ENCODE measurements at places on chromosomes 1 and 21.

- no peak for DNase-seq
Measured at GRCh38 chr21:45788637-45789506, 145.3 kb downstream of the PCBP3 start.

GRCh38 chr1:223844787-223845036 lies 1.0 kb downstream of the TP53BP2 start:
- DNase-seq: no peak

DNA sequence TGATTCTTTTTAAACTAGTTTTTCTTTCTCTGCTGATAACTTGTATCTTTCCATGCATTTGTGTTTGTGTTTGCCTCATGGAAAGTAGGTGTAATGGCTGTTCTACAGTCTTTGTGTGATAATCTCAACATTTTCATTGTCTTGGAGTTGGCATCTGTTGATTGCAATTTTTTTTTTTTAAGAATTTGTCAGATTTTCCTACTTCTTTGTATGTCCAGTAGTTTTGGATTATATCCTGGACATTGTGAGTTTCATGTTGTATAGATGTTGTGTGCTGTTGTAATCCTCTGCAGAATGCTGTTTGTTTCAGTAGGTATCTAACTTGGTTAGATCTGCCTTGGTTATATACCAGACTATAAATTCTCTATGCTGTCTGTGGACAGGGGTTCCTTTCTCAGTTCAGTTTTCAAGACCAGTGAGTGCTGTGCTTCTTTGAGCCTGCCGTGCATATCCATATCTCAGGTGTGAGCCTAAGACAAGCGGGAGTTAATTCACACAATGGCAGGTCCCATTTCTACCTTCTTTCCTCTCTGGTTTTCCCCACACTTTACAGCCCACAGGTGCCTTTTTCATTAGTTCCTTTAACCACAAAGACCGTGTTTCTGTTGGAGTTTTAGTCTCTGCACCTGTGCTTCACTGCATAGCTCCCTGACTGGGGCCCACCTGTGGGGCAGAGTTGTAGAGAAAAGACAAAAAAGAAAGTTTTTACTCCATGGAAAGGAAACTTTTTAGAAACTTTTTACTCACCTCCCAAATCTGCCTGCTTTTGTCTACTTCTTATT lies 69.9 kb downstream of the ITSN1 start:
- DNase-seq: no peak

DNA sequence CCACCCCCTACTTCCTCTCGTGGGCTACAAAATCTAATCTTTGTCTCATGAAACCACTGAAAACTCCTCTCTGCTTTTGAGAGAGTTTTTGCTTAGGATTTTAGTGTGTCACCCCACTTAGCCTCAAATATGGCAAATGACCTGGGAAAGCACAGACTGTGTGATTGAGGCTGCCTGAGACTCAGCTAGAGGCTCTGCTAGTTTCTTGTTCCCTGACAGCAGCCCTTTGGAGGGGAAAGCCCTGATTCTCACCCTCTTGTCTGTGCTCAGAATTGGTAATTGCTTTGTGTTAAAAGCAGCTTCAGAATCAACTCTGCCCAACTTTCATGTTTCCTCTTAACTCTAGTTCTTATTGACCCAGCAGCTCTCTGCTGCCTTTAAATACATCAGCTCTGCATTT lies 85.6 kb upstream of the ZP4 start:
- DNase-seq: no peak

GRCh38 chr1:94725566-94725965 lies 94.6 kb upstream of the SLC44A3 start:
- DNase-seq: no peak

DNA sequence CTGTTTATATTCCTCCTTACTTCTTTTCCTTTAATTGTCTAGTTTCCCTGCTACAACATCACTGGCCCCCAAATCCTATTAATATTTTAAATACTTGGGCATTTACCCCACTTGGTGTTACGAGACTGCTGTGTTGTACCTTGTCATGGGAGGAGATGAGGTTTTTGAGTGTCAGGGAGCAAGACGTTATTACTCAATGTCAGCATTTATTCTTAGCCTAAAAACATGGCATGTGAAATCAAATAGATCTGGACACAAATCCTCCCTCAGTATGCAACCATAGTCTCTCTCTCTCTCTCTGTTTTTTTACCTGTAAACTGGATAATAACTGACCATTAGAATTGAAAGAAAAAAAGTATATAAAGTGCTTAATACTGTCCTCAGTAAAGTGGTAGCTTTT lies 4.6 kb downstream of the LRRC8B start:
- no peak for DNase-seq

DNA sequence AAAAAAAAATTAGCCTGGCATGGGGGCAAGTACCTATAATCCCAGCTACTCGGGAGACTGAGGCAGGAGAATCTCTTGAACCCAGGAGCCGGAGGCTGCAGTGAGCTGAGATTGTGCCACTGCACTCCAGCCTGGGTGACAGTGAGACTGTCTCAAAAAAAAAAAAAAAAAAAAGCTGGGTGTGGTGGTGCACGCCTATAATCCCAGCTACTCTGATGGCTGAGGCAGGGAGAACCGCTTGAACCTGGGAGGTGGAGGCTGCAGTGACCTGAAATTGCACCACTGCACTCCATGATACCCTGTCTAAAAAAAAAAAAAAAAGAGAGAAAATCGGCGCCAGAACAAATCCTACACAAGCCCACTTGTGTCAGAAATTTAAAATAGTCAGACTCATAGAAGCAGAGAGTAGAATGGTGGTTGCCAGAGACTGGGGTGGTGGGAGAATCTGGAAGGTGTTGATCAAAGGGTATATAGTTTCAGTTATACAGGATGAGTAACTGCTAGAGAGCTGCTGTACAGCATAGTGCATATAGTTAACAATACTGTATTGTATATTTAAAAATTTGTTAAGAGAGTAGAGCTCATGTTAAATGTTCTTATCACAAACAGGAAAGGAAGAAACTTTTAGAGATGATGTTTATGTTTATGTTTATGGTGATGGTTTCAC lies 9.6 kb downstream of the DIP2A start:
- no peak for DNase-seq

DNA sequence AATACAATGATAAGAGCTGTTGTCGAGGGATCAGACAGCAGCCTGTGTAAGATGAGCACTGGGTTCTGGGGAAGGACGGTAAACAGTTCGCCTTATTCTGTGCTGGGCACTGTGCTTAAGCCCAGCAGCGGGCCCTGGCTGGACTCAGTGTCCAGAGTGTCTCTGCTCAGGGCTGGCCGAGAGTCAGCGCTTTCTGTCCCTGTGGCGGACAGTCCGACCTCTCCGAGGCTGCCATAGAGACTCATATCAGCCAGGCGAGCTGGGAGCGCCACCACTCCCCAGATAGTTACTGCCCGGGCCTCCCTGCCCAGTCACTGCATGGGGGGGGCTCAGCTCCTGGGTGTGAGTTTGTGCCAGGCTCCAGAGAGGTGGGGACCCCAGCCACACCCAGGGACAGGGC lies 14.7 kb upstream of the NPHP4 start:
- no peak for DNase-seq
